Psoas muscle (tissue), 8 donors: ENCODE measurements at places on chromosomes 2 and 18. TPM values are rescaled to one million over a fixed set of nuclear protein-coding genes. Genes with fewer than 3 reads are reported as not detected.

The GKN2 gene
- not detected for total RNA-seq

The DNAH6 gene
- total RNA-seq: not detected

The OXER1 gene
- total RNA-seq: 0.32 TPM

The CHN1 gene
- total RNA-seq: 2.2 TPM

The SERPINB13 gene
- total RNA-seq: not detected

The ATRAID gene
- 101 TPM for total RNA-seq

The FSHR gene
- total RNA-seq: not detected

The SGPP2 gene
- total RNA-seq: 0.19 TPM

DNA sequence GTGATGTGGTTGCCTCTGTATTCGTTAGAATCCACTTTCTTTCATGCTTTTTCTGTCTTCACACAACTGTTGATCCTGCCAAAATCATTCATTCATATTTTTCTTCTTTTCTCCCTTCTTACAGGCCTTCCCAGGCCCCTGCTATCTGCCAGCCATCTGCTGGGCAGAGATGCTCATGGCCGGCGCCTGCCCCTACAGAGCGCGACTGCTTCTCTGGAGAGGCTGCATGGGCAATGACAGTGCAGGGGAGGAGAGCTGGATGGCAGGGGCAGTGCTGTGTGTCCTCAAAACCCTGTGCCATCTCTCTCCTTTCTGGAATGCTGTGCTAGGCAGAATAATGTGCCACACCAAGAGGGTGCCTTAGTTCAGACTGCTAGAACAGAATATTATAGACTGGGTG is 125.2 kb downstream of the INHBB start:
- DNase-seq: no peak
- no peaks in the 10 kb centered on the region for H3K27me3 ChIP-seq
- H3K4me3 ChIP-seq: no peak overlapping the region

DNA sequence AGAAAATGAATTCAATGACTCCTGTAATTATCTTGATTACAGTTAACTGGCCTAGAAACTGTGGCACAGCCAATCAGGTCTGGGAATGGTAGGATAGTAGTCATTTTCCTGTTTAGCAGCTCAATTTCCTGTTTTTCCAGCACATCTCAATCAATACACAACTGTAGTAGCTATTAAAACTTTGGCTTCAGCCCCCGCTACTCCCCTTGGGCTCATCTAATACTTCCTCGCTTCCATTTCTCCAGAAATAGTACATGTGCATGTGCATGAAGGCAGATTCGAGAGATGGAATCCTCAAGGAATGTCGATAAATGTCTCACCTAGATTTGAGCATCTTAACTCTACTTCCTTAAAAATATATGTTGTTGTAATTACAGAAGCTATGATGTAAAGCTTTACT is 9.7 kb downstream of the COBLL1 start:
- no peaks in the 10 kb centered on the region for H3K27me3 ChIP-seq
- H3K36me3 ChIP-seq: no peaks in the 10 kb centered on the region
- no peak overlapping the region for H3K4me3 ChIP-seq
- DNase-seq: no peak
- H3K4me1 ChIP-seq: no peaks in the 10 kb centered on the region

- peak; percentile 86 for DNase-seq
- no peaks in the 10 kb centered on the region for H3K27me3 ChIP-seq
- peaks cover 3% of the 10 kb centered on the region for H3K4me1 ChIP-seq
These were observed 27.4 kb upstream of the NMUR1 start for GRCh38 chr2:231557571-231558217.

- H3K27ac ChIP-seq: peak overlapping the region; percentile 80
- no peaks in the 10 kb centered on the region for H3K36me3 ChIP-seq
- H3K4me1 ChIP-seq: peaks cover 54% of the 10 kb centered on the region
- no peaks in the 10 kb centered on the region for H3K27me3 ChIP-seq
These were observed 142.4 kb downstream of the ZFP36L2 start for GRCh38 chr2:43083710-43084698.

- no peaks in the 10 kb centered on the region for H3K36me3 ChIP-seq
- peak; percentile 39 for DNase-seq
- peaks cover 29% of the 10 kb centered on the region for H3K4me1 ChIP-seq
- no peaks in the 10 kb centered on the region for H3K27me3 ChIP-seq
- H3K27ac ChIP-seq: peak overlapping the region; percentile 94
- peak overlapping the region; percentile 86 for H3K4me3 ChIP-seq
These were observed 600 bp downstream of the KATNAL2 start for GRCh38 chr18:46917803-46918600.

DNA sequence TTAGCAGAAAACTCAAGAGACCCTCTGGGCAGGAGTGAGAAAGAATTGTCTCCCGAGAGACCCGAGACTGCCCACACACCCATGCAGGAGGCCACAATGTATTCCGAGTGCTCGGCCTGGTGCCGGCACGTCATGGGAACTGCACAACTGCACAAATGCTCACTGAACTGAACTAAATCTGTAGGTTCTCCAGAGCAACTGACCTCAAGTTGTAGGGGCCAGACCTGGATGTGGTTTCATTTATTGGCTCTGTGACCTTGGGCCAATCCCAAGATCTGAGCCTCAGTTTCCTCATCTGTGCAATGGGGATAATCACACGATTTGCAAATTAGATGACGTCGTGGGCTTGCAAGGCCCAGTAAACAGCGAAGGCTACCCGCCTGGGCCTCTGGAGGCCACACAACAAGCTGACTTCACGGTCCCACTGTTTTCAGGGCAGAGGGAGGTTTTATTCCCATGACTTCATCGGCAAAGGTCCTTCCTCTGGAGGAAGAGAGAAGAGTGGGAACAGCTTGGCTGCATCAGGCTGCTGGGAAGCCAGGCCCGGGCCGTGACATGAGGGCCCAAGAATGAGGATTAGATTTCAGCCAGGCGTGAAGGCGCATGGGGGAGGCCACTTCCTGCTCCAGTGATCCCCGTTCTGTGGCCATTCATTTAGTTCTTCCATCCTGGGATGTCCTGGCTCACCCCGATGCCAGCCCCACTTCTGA is 3.6 kb upstream of the ERFE start:
- H3K4me3 ChIP-seq: no peak overlapping the region
- H3K36me3 ChIP-seq: peaks cover 3% of the 10 kb centered on the region
- peaks cover 55% of the 10 kb centered on the region for H3K4me1 ChIP-seq
- peak overlapping the region; percentile 69 for H3K27ac ChIP-seq
- DNase-seq: peak; percentile 84

- H3K4me3 ChIP-seq: no peak overlapping the region
- no peaks in the 10 kb centered on the region for H3K27me3 ChIP-seq
- DNase-seq: no peak
- no peaks in the 10 kb centered on the region for H3K36me3 ChIP-seq
- H3K4me1 ChIP-seq: no peaks in the 10 kb centered on the region
These were observed 114.4 kb downstream of the CTNNA2 start for GRCh38 chr2:79627237-79627636.

- H3K4me3 ChIP-seq: no peak overlapping the region
- no peaks in the 10 kb centered on the region for H3K36me3 ChIP-seq
- H3K27me3 ChIP-seq: no peaks in the 10 kb centered on the region
- H3K4me1 ChIP-seq: no peaks in the 10 kb centered on the region
- no peak overlapping the region for H3K27ac ChIP-seq
These were observed 42.6 kb downstream of the ARHGAP15 start for GRCh38 chr2:143171817-143172216.

- no peaks in the 10 kb centered on the region for H3K4me1 ChIP-seq
- no peaks in the 10 kb centered on the region for H3K27me3 ChIP-seq
- no peak overlapping the region for H3K4me3 ChIP-seq
These were observed 677.6 kb downstream of the SOCS6 start for GRCh38 chr18:70966419-70966818.

DNA sequence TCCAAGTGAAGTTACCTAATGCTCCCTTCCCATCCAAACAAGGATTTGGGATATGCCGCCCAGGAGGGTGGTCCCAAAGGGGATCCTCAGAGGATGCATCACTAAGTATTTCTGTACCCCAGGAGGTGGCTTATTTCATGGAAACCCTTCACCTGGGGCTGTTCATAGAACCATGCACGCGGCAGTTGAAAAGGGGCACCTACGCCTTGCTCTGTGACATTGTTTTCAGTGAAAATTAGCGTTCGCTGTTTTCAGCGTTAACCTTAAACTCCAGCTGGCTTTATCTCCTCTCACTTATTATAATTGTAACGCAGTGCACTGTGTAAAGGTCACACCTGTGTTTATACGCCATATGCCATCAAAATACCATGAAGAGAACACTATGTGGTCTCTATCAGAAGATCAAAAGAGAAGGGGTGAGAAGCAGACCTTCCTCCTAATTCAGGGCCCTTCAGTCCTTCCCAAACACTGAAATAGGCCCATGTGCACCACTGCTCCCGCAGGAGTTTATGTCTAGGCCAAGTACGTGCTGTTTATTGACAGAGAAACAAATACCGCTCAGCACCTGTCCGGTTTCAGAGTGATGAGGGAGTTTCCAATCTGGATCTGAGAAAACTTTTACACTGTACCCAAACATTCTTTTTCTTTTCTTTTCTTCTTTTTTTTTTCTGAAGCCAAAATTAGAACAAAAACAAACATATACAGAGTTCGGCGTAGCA is 162.1 kb downstream of the BCL2 start:
- H3K4me1 ChIP-seq: peaks cover 49% of the 10 kb centered on the region

DNA sequence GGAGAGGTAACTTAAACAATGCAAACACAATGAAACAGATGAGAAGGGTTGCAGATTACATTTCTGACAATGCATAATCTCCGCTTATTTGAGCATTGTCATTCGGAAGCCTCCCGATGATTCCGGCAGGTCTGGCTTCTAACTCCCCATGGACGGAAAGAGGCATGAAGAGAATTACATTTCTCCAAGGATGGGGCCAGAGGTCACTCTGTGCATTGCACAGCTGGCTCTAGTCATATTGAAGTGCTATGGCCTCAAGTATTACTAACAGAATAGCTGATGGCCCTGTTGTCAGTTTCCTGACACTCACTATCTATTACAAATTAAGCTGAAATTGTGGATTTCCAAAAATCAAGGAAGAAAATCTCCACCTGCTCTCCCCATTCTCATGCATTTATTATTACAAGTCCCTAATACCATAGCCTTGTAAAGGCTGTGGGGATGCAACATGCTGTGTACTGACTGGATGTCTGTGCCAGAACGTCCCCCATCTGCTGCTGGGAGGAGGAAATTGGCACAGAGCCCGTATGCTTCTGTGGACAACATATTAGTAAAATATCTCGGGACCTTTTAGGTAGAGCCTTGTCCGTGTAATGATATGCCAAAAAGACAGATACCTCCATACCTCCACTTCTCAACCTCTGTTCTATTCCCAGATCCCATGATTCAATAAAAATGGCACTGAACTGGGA is 168.1 kb downstream of the SETBP1 start:
- H3K36me3 ChIP-seq: no peaks in the 10 kb centered on the region
- no peak overlapping the region for H3K4me3 ChIP-seq
- no peak for DNase-seq
- H3K27ac ChIP-seq: no peak overlapping the region

- DNase-seq: peak; percentile 66
- H3K27me3 ChIP-seq: no peaks in the 10 kb centered on the region
- H3K36me3 ChIP-seq: no peaks in the 10 kb centered on the region
- H3K4me1 ChIP-seq: peaks cover 6% of the 10 kb centered on the region
These were observed 156.1 kb upstream of the ID2 start for GRCh38 chr2:8525582-8526402.

- H3K4me3 ChIP-seq: peak overlapping the region; percentile 62
- no peak overlapping the region for H3K27ac ChIP-seq
- no peaks in the 10 kb centered on the region for H3K27me3 ChIP-seq
- H3K4me1 ChIP-seq: peaks cover 6% of the 10 kb centered on the region
These were observed 70.4 kb downstream of the ARHGEF33 start for GRCh38 chr2:38959938-38960608.

GRCh38 chr18:69399253-69399652 is 1.4 kb upstream of the DOK6 start:
- no peak for DNase-seq
- peaks cover 16% of the 10 kb centered on the region for H3K27me3 ChIP-seq
- no peaks in the 10 kb centered on the region for H3K4me1 ChIP-seq
- no peak overlapping the region for H3K4me3 ChIP-seq
- no peak overlapping the region for H3K27ac ChIP-seq

- no peak for DNase-seq
- no peaks in the 10 kb centered on the region for H3K36me3 ChIP-seq
- H3K4me1 ChIP-seq: no peaks in the 10 kb centered on the region
- H3K4me3 ChIP-seq: no peak overlapping the region
- H3K27me3 ChIP-seq: no peaks in the 10 kb centered on the region
These were observed 230.8 kb upstream of the RAB6C start for GRCh38 chr2:129748653-129749052.

- DNase-seq: no peak
- H3K27ac ChIP-seq: no peak overlapping the region
- no peaks in the 10 kb centered on the region for H3K4me1 ChIP-seq
These were observed 72.2 kb upstream of the DYNC1I2 start for GRCh38 chr2:171615069-171615468.

DNA sequence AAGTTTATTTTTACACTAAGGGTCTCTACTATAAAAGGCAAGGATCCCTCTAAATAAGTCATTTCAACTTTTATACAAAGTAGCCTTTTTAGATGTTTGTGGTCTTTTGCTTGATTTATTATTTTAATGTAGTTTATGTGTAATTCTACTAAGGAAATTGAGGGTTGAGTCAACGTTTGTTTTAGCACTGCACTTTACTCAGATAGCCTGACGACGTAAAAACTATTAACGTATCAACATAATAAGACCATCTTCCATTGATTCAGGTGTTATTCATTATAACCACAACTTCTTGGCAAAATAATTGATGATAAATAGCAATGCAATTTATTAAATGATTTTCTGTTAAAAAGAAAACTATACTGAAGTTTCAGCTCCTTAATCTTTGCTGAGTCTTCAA is 1103.6 kb upstream of the ACVR2A start:
- H3K36me3 ChIP-seq: no peaks in the 10 kb centered on the region
- no peaks in the 10 kb centered on the region for H3K4me1 ChIP-seq
- H3K27me3 ChIP-seq: no peaks in the 10 kb centered on the region

GRCh38 chr2:44572196-44572900 is 210.6 kb downstream of the CAMKMT start:
- H3K4me3 ChIP-seq: no peak overlapping the region
- no peak for DNase-seq
- no peaks in the 10 kb centered on the region for H3K27me3 ChIP-seq
- H3K27ac ChIP-seq: no peak overlapping the region
- peaks cover 4% of the 10 kb centered on the region for H3K4me1 ChIP-seq

DNA sequence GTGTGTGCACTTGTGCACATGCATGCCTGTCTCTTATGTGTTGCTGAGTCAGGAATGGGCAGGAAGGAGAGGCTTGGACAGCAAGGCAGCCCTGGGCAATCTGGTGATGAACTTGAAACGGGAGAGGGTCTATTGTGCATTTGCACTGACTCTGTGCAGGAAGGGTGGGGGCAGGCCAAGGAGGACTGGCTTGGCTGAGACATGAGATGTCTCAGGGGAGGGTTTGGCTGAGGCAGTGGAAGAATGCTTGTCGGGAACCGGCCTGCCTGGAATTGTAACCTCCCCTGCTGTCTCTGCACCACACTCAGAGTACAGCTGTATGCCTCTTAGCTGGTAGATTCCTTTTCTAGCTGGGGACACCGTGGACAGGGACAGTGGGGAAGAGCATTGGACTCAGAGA is 176.1 kb upstream of the TNP1 start:
- H3K4me3 ChIP-seq: no peak overlapping the region
- DNase-seq: peak; percentile 65
- H3K27me3 ChIP-seq: no peaks in the 10 kb centered on the region
- no peaks in the 10 kb centered on the region for H3K36me3 ChIP-seq

- no peaks in the 10 kb centered on the region for H3K36me3 ChIP-seq
- peaks cover 25% of the 10 kb centered on the region for H3K4me1 ChIP-seq
These were observed 135.8 kb downstream of the SH3RF3 start for GRCh38 chr2:109264595-109265328.
